Liver (tissue), 10 donors: ENCODE measurements at places on chromosomes 1 and 21. TPM values are rescaled to one million over a fixed set of nuclear protein-coding genes. Genes with fewer than 3 reads are reported as not detected.

Gene CD1E
- 0.56 TPM for total RNA-seq

Gene LDLRAD2
- total RNA-seq: not detected

Gene KRTAP11-1
- not detected for total RNA-seq

Gene TOR1AIP1
- total RNA-seq: 21.3 TPM

Gene FMN2
- total RNA-seq: not detected

Gene ZNF669
- 4.2 TPM for total RNA-seq

Gene RIMKLA
- 0.09 TPM for total RNA-seq

Gene TCEANC2
- 1.9 TPM for total RNA-seq

Gene EXOSC10
- 26.3 TPM for total RNA-seq

Gene CD1B
- total RNA-seq: 0.19 TPM

Gene MEX3A
- 1.3 TPM for total RNA-seq

Gene TAS1R3
- total RNA-seq: 0.19 TPM

Gene MYOM3
- 0.05 TPM for total RNA-seq

Gene UMODL1
- total RNA-seq: 0.08 TPM

Gene CFAP107
- total RNA-seq: not detected
